Femur (tissue), 1 donor: ENCODE measurements at places on chromosomes 1 and 21.
A peak's percentile ranks its signal among the peaks of the same experiment; 100 is the strongest.

- DNase-seq: no peak
Observed at GRCh38 chr1:153349363-153350320, 1.0 kb upstream of the PGLYRP4 start.

DNA sequence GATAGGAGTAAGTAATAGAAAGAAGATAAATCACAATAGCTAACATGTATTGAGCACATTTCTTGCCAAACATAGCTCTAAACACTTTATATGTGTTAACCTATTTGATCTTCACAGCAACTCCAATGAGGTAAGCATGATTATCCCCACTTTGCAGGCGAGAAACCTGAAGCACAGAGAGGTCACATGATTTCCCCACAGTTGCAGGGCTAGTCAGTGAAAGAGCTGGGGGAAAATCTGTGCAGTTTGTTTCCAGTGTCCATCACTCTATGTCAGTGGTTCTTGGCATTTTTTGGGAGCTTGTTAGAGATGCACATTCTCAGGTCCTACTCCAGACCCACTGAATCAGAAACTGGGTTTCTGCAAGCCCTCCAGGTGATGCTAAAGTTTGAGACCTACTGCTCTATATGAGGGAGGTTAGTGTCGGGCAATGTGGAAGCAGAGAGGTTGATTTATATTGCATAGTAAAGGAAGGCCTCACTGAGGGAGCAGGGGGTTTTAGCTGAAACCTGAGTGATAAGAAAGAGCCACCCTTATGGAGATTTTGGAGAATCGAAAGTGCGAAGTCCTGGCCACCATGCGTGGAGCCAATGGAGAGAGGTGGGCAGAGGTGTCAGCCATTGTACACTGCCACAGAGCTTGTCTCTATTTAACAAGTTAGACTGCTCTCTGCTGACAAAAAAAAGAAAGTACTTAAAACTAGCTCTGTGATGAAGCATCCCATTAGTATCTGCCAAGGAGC, 20.9 kb downstream of the MCOLN3 start:
- DNase-seq: no peak

- no peak for DNase-seq
Observed at GRCh38 chr1:194309269-194309668, 1122.9 kb upstream of the B3GALT2 start.

GRCh38 chr1:190001187-190001586, 476.5 kb downstream of the BRINP3 start:
- no peak for DNase-seq

DNA sequence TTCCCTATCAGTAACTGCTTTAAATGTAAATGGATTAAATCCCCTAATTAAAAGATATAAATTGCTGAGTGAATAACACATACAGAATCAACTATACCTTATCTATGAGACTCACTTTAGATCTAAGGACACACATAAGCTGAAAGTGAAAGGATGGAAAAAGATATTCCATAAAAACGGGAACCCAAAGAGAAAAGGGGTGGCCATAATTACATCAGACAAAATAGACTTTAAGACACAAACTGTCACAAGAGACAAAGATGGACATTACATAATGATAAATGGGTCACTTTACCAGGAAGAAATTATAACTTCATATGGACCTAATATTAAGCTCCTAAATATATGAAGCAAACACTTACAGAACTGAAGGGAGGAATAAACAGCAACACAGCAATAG, 59.2 kb downstream of the SLC25A24 start:
- no peak for DNase-seq

GRCh38 chr21:33332143-33332542, 7.4 kb downstream of the IFNAR1 start:
- DNase-seq: no peak

DNA sequence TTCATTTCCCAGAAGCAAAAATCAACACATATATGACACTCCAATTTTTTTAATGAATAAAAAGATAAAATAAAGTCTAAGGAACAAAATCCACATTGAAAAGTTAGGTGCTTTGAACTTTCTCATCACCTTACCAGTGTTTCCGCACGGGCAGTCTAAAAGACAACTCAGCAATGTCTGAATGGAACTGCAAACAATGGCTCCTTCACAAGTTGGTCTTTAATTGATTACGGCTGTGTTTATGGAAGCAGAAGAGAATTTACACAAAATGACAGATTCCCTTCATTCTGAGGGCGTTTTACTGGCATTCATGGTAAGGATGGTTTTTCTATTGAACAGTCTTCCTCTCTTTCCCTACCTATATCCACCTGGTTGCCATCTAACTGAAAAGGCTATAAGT, 65.0 kb upstream of the RNPC3 start:
- no peak for DNase-seq

- peak; percentile 63 for DNase-seq
Observed at GRCh38 chr1:225940385-225941151, 452 bp downstream of the LEFTY2 start.

GRCh38 chr1:87329051-87329525, 408 bp downstream of the LMO4 start:
- DNase-seq: peak; percentile 68

DNA sequence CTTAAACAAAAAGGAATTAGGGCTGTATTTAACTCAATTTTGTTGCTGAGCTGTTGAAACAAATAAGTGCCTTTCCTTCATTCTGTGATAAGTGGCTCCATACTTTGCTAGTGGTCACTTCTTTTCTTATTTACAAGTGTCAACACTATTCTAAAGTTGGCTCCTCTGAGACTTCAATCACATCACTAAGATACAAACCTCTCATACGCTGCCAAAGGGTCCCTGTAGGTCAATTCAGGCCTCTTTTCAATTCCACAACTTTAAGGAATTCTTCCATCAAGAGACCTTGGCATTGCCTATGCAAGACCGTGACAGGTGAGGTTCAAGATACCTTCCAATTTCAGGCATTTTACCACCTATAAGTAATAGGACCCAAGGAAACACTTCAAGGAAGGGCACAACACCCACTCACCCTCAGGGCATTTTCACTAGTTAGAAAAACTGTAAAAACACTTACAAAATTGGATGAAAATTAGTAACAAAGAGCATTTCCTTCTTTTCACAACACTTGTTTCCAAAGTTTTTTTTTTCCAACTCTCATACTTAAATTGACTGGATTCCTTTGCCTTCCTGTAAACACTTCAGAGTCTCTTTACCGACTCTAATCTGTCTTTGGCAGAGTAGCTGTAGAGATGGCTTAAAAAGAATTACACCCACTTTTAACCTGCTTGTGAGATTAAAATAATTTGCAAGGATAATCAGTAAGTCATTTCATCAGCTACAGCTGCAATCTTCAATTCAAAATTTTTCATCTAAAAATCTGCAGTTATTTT, 24.5 kb downstream of the SERBP1 start:
- DNase-seq: no peak

DNA sequence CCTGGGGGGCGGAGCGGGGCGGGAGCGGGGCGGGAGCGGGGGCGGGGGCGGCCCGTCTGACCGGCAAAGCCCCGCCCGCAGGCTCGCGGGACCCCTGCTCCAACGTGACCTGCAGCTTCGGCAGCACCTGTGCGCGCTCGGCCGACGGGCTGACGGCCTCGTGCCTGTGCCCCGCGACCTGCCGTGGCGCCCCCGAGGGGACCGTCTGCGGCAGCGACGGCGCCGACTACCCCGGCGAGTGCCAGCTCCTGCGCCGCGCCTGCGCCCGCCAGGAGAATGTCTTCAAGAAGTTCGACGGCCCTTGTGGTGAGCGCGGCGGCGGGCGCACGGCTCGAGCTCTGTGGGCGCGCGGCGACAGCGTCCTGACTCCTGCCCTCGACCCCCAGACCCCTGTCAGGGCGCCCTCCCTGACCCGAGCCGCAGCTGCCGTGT, 21.2 kb downstream of the AGRN start:
- DNase-seq: no peak

DNA sequence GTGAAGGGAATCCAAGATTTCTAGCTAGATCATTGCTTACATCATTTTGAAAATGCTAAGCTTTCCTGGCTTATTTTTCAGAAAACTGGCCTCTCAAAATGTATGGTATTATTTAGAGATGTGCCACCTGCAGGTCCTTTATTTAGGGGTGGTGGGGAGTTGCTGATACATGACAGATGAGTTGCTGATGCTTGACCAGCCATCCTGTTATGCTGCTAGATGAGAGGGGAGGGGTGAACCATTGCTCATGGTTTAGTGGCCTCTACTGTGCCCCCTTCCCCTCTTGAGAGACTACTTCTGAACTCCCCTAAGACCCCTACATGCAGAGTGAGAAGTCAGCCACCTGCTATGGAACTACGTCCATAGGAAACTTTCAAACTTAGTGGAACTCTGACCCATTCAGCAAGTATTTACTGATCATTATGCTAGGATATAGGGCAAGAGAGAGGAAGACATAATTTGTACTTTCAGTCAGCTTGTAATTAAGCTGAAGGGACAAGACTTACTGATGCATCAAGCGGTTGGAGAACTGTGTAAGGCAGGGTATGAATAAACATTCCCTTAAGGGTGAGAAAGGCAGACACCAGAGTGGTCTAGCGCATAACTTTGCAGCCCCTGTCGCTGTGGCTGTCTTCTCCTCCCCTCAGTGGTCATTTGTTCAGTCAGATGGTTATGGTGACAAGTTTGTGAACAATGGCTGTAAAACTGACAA, 34.6 kb downstream of the SLAMF6 start:
- DNase-seq: no peak

DNA sequence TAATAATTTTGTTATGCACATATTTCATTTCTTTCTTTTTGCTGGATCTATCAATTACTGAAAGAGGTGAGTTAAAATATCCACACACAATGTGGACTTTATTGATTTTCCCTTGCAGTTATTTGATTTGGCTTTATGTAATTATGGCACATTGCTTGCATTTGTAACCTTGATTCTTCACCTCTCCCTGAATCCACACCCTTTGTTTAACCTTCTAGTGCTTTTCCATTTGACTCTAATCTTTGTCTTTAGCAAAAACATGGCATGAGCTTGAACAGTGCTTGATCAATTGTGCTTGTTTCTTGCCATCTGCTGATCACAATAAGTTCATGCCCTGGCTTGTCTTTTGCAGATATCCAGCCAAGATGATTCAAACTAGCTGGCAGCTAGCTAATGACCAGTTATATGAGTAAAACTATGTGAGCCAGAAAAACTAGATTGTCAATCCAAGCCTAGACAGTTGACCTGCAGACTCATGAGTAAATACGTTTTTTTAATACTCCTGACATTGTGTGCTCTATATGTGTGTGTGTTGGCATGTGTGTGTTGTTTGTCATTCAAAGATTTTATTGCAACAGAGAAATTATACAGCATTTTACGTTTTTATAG, 899.2 kb downstream of the NCAM2 start:
- no peak for DNase-seq

DNA sequence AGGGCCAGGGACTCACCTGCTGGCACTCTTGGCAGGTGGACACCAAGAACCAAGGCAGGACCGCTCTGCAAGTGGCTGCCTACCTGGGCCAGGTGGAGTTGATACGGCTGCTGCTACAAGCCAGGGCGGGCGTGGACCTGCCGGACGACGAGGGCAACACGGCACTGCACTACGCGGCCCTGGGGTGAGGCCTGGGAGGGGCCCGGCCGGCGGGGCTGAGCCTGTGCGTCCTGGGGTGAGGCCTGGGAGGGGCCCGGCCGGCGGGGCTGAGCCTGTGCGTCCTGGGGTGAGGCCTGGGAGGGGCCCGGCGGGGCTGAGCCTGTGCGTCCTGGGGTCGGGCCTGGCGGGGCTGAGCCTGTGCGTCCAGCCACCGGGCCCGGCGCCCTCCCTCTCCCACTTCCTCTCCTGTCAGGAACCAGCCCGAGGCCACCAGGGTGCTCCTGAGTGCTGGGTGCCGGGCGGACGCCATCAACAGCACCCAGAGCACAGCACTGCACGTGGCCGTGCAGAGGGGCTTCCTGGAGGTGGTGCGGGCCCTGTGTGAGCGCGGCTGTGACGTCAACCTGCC, 4.6 kb upstream of the MMP23B start:
- DNase-seq: no peak

DNA sequence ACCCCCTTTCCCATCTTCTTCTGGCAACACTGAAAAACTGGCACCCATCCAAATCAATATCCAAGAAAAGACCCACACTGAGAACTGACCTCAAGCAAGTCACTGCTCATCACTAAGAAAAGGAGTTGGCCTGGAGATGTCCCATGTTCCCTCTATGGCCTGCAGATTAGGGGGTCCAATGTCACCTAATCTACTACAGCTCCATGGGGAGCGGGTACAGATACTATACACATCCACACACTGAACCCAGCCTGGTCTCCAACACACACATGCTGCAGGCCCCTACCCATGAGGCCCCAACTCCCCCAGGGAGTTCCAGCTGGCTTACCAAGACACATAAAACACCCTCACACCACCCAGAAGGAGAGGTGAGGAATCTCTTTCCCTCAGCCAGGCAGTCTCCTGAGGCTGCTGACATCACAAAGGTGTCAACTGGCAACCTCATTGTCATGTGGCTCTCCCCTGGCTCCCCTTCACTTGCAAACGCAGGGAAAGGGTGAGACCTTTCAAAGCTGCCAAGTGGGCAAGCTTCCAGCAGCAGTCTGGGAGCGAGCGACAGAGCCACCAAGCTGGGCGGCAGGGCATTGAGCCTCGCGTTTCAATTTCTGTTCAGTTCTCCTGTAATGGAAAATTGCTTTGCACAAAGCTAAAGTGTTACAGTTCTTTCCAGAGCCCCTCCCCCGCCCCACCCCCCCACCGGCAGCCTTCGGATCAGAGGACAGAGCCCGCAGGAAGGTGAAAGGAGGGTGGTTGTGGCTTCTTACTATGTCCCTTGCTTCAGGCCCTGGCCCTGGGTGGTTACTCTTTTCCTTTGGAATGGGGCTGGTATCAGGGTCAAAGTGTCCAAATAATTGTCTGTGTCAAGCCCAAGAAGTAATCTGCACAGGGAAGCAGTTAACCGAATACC, at the start of gene LRRC52:
LRRC52 (plus strand) TSS at position 469 of the 907 bp plus-strand sequence; CDS start at position 766, 297 bp downstream.
- DNase-seq: peak; percentile 73

- DNase-seq: no peak
Observed at GRCh38 chr1:174134003-174134659, 25.2 kb upstream of the RABGAP1L start.

DNA sequence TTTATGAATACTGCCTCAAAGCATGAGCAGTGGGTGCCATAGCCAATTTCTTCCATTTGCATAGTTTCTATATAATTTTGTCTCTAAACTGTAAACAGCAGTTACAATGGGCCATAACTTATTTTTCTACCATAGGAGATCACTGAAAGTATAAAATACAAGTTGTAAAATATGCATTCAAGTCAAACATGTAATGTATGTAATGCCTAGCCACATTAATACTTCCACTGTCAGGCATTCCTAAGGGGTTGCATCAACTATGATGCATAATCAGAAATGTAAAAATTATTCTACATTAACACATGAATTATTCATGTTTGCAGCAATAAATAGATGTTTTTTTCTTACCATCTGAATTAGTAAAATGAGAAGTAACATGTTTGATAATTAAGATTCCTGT, 560.3 kb upstream of the ZP4 start:
- no peak for DNase-seq

- no peak for DNase-seq
Observed at GRCh38 chr21:15050568-15051377, 14.0 kb downstream of the NRIP1 start.

DNA sequence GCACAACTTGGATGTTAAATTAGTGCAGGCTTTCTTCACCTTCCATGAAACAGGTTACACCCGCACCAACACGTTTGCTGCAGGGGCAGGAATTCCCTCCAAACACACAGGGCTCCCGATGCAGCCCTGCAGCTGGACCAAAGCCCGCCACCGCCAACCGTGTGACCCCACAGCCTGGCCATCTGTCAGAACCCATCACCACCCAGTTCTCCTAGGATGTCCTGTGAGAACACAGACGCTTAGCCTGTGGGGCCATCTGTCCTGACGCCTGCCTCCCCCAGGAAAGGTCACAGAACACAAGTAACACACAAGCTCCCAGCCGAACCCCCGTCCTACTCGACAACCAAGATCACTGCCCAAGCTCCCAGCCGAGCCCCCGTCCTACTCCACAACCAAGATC, 108.1 kb downstream of the NPHP4 start:
- no peak for DNase-seq

GRCh38 chr21:33884376-33885171, 31.0 kb downstream of the ATP5PO start:
- no peak for DNase-seq
